ENCODE measurements at places on chromosomes 12 and 14.

- no peak for DNase-seq
These were observed 120.1 kb downstream of the AACS start for GRCh38 chr12:125185311-125185739.

GRCh38 chr12:42756841-42757623 lies 167.5 kb upstream of the PRICKLE1 start:
- peak; percentile 77 for DNase-seq

GRCh38 chr12:53062977-53063707 lies 13.3 kb downstream of the TNS2 start:
- no peak for DNase-seq

DNA sequence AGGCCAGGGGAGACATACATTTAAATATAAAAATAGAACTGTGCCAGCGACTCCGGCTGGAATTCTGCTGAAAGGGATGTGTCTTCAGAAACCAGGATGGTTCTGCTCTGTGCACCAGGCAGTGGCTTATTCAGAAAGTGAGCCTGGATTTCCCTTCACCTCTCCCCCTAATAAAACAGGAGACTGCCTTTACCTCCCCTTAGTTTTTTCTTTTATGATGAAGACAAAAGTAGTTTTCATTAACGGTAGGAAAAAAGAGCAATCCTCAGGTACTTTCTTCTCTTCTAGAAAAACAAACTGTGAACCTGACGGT lies 346 bp downstream of the SLC7A8 start:
- peak; percentile 30 for DNase-seq

DNA sequence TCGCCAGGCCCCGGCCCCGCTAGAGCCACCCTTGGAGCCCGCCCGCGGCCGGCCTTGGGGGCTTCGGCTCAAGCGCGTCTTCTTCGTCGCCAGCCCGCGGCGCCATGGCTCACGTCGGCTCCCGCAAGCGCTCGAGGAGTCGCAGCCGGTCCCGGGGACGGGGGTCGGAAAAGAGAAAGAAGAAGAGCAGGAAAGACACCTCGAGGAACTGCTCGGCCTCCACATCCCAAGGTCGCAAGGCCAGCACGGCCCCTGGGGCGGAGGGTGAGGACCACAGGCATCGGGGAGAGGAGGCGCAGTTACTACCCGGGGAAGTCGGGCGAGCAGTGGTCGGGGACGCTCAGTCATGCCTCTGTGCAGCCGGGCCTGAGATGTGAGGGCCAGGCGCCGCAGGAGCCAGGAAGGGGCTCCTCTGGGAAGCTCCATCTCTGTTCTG lies 573 bp downstream of the ARL6IP4 start:
- no peak for DNase-seq

GRCh38 chr14:40252817-40253447 lies 820.7 kb upstream of the FBXO33 start:
- no peak for DNase-seq

DNA sequence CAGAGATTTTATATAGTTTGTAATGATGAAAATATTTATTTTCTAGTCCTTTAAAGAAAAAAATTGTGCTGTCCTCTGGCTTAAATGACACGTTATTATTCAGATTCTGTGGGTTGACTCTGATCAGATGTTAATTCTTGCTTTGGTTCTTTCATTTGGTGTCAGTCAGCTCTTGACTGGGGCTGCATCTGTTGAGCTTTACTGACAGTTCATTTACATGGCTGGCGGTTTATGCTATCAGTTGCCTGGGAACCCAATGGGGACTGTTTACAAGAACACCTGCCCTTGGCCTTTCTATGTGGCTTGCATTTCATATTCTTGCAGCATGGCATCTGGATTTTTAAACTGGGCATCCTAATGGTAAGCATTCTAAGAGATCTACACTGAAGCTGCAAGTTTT lies 667.1 kb upstream of the FBXO33 start:
- no peak for DNase-seq

DNA sequence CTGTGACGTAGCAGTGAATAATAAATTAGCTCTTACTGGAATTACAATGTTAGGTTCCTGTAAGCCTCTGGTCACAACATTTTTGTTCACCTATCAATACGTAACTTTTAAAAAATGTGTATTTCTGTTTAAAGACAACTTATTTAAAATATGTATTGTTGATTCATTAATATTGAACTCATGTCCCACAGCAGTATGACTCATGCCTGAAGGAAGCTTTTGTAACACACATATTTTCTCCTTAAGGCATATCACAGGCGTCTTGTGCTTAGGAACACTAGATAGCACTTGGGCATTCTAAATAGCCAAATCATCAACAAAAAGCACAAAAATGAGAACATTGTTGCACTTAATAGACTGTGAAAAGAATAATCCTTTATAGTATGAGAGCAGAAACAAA lies 92.5 kb downstream of the GPHN start:
- no peak for DNase-seq

GRCh38 chr14:104800771-104801519 lies at the start of gene ZBTB42:
Gene ZBTB42 (plus strand): TSS chr14:104801101. CDS start chr14:104801198, 97 bp downstream.
- peak; percentile 81 for DNase-seq

GRCh38 chr12:46825591-46826414 lies at the start of gene SLC38A4:
Gene SLC38A4 (minus strand): TSS chr12:46825997. CDS start chr12:46793071, 32,926 bp downstream.
- peak; percentile 78 for DNase-seq
